ENCODE measurements at places on chromosomes 11 and 22.

GRCh38 chr11:73325036-73325981 is 17.2 kb downstream of the ARHGEF17 start:
- no peak for DNase-seq

DNA sequence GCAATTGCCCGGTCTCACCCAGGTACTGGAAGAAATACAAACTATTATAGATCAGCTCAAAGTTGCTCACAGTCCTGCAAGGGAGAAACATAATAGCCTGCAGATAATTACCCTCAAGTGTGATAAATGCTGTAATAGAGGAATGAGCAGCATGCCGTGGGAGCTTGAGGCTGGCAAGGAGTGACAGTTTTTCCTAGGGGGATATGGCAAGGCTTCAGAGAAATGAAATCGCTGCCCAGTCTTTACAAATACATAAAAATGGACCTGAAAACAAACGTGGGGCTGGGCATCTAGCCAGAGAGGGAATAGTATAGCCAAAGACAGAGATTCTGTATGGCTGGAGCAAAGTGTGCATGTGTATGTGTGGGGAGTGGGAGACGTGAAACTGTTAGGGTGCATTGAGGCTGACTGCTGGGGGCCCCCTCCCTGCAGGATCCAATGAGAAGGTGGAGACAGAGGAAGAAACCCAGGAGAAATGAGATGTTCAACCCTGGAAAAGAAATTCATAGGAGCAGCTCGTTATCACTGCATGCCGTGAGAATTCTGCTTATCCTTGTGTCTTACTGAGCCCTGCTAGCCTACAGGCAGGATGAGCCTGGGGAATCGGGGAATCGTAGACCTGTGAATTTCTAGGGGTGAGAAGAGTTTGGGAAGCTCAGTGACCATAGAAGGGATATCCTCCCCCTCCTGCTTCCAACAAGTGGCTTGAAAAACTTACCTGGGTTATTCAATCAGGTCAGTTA is 167.0 kb downstream of the LDLRAD3 start:
- DNase-seq, result no peak

GRCh38 chr11:101296896-101297295 is 167.3 kb upstream of the PGR start:
- no peak for DNase-seq

- DNase-seq, result no peak
Observed at GRCh38 chr22:44335903-44336803, 23.4 kb upstream of the SHISAL1 start.

DNA sequence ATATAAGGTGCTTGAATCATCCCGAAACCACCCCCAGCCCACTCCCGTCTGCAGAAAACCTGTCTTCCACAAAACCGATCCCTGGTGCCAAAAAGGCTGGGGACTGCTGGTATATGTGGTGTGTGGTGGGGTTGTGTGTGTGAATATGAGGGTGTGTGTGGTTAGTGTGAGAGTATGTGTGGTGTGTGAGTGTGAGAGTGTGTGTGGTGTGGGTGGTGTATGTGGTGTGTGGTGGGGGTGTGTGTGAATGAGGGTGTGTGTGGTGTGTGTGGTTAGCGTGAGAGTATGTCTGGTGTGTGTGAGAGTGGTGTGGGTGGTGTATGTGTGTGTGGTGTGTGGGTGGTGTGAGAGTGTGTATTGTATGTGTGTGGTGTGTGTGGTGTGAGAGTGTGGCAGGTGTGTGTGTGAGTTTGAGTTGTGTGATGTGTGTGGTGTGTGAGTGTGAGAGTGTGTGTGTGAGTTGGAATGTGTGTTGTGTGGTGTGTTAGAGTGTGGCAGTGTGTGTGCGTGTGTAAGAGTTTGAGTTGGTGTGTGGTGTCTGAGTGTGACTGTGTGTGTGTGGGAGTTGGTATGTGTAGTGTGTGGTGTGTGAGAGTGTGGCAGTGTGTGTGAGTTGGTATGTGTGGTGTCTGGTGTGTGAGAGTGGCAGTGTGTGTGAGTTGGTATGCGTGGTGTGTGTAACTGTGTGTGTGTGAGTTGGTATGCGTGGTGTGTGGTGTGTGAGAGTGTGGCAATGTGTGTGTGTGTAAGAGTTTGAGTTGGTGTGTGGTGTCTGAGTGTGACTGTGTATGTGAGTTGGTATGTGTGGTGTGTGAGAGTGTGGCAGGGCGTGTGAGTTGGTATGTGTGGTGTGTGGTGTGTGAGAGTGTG is 6.5 kb downstream of the UPK3A start:
- no peak for DNase-seq

GRCh38 chr11:71240865-71241691 is 11.3 kb downstream of the SHANK2 start:
- peak; percentile 65 for DNase-seq

DNA sequence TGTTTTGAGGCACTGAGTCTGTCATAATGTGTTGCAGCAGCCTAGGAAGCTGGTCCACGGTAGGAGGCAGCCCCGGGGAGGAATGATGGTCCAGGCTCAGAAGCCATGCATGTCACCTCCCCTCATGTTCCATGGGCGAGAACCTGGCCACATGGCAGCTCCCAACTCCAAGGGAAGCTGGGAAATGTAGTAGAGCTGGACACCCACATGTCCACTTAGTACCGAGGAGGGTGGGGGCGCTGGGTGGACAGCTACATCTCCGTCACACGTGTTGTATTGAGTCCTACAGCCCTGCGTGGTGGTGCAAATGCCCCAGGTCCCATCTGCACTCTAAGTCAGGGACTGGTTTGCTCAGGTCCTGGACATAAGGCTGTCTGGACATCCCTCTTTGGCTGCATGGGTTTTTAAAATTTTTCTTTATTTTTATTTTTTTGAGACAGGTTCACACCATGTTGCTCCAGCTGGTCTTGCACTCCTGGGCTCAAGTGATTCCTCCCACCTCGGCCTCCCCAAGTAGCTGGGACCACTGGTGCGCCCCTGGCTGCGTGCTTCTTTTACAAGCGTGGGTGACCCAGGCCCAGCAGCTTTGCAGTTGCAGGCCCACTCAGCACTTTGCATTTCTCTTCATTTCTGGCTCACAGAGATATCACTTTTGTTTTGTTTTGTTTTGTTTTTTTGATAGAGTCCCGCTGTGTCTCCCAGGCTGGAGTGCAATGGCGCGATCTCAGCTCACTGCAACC is 3.9 kb upstream of the CTTN start:
- peak; percentile 53 for DNase-seq

DNA sequence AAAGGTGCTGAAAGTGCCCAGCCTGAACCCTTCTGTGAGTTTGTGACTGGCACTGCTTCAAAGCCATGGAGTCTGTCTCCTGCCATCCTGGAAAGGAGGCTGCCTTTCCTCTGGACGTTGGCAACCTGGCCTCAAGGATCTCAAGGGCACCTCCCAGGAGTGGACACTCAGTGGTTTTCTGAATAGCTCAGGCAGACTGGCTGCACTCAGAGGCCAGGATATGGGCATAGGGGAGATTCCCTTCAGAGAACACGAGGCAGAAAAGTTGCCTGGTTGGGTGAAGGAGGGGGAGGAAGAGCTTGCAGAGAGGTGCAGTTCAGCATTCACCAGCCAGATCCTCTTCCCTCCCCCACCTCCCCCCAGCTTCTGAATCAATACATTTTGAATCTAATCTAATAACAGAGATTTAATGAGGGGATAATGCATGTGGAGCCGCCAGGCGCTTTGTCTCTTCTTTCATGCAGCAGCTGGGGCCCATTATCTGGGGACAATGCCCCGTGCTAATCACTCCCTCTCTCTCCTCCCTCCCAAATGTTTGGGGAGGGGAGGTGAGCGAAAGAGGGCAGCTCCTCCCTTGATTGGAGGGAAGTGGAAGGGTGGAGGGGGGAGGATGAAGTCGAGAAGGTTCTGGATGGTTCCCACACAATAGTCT is 17.7 kb downstream of the HTR3A start:
- DNase-seq, result no peak

- DNase-seq, result no peak
Observed at GRCh38 chr11:39675171-39675570, 1784.3 kb downstream of the LRRC4C start.

- DNase-seq, result no peak
Observed at GRCh38 chr11:71566081-71566620, 788 bp downstream of the KRTAP5-10 start.

- no peak for DNase-seq
Observed at GRCh38 chr11:69010964-69011623, 2.0 kb downstream of the MRGPRF start.

DNA sequence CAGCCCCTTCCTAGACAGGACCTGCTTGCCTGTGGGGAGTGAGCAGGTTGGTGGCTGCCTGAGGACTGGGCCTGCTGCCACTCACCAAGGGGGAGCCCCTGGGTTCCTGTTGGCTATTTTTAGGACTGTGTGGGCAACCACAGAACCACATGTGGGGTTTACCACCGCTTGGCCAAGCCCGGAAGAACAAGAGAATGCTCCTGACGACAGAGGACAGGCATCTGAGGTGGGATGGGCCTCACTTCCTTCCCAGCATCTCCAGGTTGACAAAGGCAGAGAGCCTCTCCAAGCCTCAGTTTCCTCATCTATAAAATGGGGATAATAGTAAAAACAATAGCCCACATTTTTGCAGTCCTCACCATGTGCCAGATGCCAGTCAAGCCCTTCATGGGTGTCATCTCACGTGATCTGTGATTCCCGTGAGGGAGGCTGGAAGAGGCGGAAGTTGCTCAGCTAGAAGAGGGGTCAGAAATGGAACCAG is 43.6 kb downstream of the LRRC32 start:
- no peak for DNase-seq

DNA sequence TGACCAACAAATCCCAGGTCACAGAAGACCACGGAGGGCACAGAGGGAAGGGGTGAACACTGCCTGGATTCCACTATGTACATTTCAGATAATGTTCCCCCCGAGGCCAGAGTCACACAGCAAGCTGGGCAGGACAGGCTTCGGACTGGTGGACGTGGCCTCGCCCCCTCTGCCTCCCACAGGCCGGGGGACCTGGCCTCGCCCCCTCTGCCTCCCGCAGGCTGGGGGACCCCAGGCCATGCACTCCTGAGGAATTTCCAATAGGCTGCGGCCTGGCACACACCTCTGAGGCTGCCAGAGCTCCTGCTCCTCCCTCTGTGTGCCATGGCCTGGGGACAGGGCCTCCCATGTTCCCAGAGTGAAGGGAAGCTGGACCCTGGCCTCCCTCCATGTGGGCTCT is 1352.8 kb downstream of the BRD1 start:
- peak; percentile 36 for DNase-seq

GRCh38 chr22:32531931-32532819 is 57.6 kb downstream of the FBXO7 start:
- DNase-seq, result peak; percentile 96

DNA sequence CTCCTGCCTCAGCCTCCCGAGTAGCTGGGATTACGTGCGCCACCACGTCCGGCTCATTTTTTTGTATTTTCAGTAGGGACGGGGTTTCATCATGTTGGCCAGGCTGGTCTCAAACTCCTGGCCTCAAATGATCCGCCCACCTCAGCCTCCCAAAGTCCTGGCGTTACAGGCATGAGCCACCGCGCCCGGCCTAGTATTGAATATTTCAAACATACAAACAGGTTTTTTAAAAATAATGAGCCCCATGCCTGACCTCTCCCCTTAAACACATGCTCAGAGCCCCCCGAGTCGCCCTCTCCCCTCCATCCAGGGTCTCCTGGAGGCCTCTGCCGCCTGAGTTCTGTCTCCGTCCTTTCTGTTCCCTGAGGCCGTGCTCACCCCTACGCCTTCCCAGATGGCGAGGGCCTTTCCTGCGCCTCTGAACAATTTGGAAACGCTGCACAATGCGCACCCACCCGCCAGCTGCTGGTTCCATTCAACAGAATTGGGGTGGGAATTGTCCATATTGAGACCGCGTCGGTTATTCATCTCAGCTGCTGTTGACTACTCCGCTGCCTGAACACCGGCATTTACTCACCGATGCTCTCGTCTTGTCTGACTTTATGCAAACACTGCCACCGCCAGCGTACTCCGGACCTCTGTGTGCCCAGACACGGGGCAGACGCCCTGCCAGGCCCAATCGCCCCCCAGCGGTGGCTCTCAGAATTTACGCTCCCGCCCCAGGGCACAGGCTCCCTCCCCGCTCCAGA is 13.6 kb upstream of the RNH1 start:
- DNase-seq, result peak; percentile 71

DNA sequence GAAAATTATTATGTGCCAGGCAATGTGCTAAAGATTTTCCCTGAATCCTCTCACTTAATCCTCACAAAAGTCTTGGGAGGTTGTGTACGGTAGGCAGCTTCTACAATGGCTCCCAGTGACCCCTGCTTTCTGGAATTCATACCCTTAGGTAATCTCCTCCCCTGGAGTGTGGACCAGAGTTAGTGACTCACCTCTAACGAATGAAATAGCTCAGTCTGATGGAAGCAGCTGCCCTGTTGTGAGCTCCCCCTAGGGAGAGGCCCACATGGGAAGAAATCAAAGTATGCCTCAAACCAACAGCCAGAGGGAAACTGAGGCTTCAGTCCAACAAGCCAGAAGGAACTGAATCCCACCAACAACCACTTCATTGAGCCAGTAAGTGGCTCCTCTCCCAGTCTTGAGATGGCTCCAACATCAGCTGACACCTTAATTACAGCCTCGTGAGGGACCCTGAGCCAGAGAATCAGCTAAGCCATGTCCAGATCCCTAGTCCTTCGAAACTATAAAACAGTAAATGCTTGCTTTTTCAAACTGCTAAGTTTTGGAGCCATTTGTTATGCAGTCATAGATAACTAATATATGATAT is 98.9 kb upstream of the ISX start:
- no peak for DNase-seq

DNA sequence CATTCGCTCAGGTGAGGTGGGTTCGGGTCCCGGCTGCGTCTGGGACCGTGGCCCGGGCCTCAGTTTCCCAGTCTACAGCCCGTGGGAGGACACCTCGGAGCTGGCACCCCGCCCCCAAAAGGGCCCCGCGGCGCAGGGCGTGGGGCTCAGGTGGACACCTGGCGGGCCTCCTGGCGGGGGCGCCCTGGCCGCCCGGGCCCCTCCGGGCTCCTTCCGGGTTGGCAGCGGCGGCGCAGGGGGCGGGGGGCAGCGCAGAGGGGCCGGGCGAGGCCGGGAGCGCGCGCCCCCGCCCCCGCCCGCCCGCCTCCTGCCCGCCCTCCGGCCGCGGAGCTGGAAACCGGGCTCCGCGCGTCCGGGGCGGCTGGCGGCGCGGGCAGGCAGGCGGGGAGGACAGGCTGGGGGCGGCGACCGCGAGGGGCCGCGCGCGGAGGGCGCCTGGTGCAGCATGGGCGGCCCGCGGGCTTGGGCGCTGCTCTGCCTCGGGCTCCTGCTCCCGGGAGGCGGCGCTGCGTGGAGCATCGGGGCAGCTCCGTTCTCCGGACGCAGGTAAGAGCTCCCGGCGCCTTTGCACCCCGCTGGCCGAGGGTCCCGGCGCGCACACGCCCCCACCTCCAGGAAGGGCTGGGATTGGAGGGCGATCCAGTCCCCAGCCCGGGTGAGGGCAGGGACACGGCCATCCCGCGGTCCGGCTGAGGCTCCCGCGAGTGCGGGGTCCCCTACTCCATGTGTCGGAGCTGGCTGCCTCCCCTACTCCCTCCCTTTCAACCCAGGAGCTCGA is at the start of gene EMID1:
Gene EMID1 (plus strand): TSS at position 303 of the 778 bp plus-strand sequence. CDS start 143 bp downstream, at position 446.
- DNase-seq, result no peak

- no peak for DNase-seq
Observed at GRCh38 chr22:23511627-23512347, 68.3 kb downstream of the IGLL1 start.

DNA sequence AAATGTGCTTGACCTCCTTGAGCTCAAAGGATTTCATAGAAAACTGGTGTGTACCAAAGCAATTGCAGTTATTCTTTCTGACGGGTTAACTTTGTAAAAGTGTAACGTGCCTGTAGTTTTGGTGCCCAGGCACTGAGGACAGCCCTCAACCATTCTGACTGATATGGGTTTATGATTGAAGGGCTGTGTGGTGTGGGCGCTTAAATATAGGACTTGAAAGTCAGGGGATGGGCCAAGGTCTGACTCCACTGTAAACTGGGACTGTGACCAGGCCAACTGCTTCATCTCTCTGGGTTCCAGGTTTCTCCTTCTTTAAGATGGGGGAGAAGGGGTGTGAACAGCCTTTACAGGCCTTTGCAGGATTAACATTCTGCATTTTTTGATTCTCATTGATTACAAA is 191.1 kb upstream of the ARHGAP20 start:
- DNase-seq, result no peak
